Right lobe of liver (tissue), 6 donors: ENCODE measurements at places on chromosomes 2 and 18.

GRCh38 chr2:141618457-141618856, 512.4 kb downstream of the LRP1B start:
- DNase-seq: no peak

GRCh38 chr2:104976603-104977120, 61.2 kb upstream of the MRPS9 start:
- no peak for DNase-seq

- DNase-seq: no peak
Measured at GRCh38 chr2:121836611-121837010, 81.2 kb downstream of the TSN start.

GRCh38 chr2:113041871-113042270, 10.8 kb downstream of the IL36B start:
- no peak for DNase-seq

DNA sequence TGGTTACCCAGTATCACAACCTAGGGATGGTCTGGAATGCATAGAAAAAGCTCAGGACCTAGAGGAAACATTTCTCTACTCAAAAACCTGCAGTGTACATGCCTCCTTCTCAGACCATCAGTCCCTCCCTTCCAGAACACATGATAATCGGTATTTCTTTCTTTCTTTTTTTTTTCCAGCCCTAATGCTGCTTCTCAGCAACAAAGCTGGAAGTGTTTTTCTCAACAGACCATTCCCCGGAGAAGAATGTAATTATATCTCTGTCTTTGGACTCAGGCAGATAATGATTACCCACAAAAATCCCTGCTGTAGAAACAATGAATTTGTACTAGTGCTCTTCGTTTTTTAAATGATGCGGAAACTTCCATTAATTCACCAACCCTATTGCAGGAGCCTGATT, 44.1 kb upstream of the NDUFV2 start:
- DNase-seq: no peak

DNA sequence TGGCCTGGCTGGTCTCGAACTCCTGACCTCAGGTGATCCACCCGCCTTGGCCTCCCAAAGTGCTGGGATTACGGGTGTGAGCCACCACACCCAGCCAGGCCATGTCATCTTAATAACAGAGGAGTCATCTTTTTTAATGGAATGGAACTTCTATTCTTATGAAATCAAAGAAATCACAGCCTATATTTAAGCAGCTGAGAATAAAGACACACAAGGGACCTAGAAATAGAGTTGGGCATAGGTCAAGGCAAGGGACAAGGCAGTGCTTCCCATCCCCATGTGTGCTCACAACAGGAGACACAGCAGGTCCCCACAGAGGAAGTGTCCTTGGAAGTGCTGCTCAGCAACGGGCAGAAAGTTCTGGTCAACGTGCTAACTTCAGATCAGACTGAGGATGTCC, 3.2 kb downstream of the SNX17 start:
- DNase-seq: no peak
